Panc1 (cell line): ENCODE measurements at places on chromosomes 12 and 14. TPM values are rescaled to one million over a fixed set of nuclear protein-coding genes. Genes with fewer than 3 reads are reported as not detected.

DNA sequence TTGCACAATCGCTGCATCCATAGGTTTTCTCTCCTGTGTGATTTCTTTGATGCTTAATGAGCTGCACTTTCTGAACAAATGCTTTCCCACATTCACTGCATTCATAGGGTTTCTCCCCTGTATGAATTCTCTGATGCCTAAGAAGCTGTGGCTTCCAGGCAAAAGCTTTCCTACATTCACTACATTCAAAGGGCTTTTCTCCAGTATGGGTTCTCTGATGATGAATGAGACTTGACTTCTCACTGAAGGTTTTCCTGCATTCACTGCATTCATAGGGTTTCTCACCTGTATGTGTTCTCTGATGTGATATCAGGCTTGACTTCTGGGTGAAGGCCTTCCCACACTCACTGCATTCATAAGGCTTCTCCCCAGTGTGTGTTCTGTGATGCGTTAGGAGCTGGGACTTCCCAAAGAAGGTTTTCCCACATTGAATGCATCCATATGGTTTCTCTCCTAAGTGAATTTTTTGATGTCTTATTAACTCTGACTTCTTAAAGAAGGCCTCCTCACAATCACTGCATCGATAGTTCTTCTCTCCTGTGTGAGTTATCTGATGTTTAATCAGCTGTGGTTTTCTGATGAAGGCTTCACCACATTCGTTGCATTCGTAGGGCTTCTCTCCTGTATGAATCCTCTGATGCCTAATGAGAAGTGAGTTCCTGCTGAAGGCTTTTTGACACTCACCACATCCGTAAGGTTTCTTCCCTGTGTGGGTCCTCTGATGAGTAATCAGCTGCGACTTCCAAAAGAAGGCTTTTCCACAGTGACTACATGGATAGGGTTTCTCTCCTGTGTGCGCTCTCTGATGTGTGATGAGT is 30.3 kb downstream of the ZNF605 start:
- H3K36me3 ChIP-seq = no peaks in the 10 kb centered on the region
- no peaks in the 10 kb centered on the region for H3K27me3 ChIP-seq
- no peak for DNase-seq
- H3K4me1 ChIP-seq = no peaks in the 10 kb centered on the region

DNA sequence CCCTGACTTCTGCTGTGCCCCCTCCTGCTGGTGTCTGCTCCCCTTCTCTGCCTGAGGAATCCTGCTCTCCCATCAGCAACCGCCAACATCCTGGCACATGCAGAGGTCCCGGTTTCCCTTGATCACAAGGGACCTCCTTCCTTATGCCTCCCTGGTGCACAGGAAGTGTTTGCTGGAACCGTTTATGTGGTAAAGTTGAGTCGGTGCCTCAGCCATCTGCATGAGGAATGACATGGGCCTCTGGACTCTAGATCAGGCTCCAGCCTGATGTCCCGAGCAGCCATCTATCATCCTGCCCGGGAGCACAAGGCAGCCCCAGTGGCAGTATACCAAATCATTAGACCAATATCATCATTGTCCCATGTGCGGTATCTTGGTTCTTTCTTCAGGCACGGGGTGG is 90.4 kb downstream of the BORCS5 start:
- H3K27me3 ChIP-seq = no peaks in the 10 kb centered on the region
- no peaks in the 10 kb centered on the region for H3K4me1 ChIP-seq
- H3K36me3 ChIP-seq = no peaks in the 10 kb centered on the region

P2RX2 gene
- 1.2 TPM for total RNA-seq

- H3K4me3 ChIP-seq = no peak overlapping the region
- H3K4me1 ChIP-seq = no peaks in the 10 kb centered on the region
- no peaks in the 10 kb centered on the region for H3K36me3 ChIP-seq
- no peak for DNase-seq
- H3K27me3 ChIP-seq = no peaks in the 10 kb centered on the region
Observed at GRCh38 chr12:76255281-76255680, 92.9 kb downstream of the BBS10 start.
